Large intestine (tissue), 12 donors: ENCODE measurements at places on chromosomes 7 and 10. TPM values are rescaled to one million over a fixed set of nuclear protein-coding genes. Genes with fewer than 3 reads are reported as not detected.

DNA sequence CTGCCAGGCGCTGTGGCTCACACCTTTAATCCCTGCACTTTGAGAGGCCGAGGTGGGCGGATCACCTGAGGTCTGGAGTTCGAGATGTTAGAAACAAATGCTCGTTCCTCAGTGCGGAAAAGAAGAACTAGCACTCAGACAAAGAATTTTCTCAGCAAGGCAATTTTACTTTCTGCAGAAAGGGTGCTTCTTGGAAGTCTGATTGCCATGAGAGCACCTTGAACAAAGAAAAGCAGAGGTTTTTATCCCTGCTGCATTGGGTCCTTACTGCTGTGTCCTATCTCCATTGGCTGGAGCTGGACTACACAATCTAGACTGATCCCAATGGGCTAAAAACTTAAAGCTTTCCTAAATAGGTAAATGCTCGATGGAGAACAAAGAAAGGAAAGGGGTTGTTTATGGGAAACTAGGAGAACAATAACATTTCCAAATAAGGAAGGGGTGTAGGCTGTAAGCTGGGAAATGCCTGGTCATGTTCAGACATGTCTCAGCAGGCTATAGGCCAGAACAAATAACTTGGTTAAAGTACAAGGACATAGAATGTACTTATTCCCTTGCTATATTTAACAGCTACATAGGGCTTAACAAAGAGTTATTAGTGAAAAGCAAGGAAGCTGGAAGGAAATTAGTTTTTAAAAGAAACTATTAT, 26.1 kb upstream of the ACTR3B start:
- no peak for DNase-seq

- no peak for DNase-seq
Measured at GRCh38 chr10:45653454-45653853, 19.1 kb downstream of the ZFAND4 start.

- no peak for DNase-seq
Measured at GRCh38 chr7:127525866-127526480, 59.4 kb downstream of the GCC1 start.

GRCh38 chr10:49295297-49295696, 3.7 kb upstream of the C10orf71 start:
- no peak for DNase-seq

GRCh38 chr10:92122941-92123450, 167.9 kb downstream of the CPEB3 start:
- no peak for DNase-seq

DNA sequence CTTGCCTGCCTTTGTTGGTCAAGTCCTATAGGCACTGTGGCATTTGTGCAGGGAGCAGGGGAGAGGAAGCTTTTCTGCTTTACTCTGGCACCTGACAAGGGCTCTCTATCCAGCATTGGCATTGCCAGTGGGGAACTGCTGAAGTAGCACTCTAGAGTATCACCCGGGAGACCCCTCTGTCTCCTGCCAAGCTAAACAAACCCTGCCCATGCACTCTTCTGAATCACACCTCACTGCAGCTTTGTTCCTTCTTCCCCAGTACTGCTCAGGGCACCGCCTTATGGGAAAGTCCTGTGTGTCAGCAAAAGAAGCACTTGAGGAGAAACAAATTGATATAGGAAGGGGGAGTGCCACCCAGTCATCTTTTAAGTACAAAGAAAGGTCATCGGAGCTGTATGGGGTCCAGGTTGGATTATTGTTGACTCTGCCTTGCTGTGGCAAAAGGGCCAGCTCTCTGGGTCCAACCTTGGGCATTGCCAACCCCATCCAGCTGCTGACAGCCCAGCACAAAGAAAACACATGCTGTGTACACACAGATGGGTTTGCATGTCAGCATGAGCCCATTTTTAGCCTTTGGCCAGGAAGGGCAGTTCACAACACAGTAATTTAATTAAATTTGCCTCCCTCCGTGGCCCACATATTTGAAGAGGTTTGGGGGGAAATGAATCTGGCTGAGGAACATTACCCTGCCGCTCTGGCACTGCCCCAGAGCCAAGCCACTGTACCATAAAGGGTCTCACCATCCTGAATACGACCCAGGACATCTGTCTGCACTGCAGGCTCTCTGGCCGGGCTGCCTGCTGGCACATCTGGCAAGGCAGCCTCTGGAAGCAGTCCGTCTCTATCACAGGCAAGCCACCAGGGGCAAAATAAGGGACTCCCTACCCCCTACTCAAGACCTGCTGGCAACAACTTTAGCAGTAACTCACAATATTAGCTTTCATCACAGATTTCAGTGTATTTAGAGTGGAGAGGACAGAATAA, 13.1 kb downstream of the LRRC4 start:
- no peak for DNase-seq

DNA sequence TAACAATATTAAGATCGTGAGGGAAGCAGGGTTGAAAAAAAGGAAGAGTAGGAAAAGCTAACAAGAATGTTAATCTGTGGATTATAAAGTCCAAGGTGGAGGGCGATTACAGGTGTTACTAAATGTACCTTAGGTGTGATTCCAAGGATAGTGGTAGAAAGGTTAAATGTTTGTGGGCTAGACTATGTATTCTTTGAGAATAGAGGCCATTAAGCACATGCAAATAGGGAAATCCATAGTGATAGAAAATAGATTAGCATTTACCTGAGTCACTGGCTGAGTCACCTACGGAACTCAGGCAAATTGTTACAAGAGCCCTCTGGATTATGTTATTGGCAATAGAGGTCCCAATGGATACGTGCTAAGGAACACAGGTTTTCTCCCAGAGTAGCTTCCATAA, 9.0 kb downstream of the MGAM2 start:
- peak; percentile 72 for DNase-seq

DNA sequence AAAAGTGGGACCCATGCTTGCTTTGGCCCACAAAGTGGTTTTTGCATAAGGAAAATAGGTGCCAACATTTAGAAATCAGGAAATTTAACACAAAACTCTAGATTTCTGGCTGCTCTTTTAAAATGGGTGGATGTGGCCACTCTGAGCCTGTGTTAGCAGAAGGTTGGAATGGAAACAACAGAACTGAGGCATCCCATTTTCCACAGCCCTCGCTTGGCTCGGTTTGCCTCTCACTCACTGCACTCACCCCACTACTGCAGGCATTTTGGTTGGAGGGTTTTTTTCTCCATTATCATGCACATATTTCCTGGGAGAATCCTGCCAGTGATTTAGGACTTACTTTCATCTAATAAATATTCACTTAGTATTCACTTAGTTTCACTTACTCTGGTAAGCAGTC, 178.9 kb downstream of the BICC1 start:
- DNase-seq, result no peak

DNA sequence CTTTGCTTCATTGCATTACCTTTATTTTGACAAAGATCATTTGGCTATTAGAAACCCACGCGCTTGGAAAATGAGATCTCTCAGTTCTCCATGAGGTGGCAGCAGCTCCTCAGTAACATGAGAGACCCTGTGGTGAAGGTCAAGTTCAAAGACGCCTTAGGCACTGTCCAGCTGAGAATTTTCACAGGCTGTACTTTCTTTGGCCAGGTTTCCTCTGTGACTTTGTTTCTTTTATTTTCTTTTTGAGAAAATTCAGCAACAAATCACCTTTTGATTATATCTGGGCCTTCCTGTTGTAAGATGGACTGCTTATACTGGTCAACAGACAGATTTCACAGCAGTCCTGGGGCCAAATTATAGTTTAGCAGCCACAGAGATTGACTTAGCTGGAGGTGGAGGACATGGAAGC, 54.5 kb downstream of the RAB18 start:
- DNase-seq, result peak; percentile 23

Gene WNT8B
- polyA plus RNA-seq, result 0.09 TPM

Gene KCP
- polyA plus RNA-seq, result 1.3 TPM

DNA sequence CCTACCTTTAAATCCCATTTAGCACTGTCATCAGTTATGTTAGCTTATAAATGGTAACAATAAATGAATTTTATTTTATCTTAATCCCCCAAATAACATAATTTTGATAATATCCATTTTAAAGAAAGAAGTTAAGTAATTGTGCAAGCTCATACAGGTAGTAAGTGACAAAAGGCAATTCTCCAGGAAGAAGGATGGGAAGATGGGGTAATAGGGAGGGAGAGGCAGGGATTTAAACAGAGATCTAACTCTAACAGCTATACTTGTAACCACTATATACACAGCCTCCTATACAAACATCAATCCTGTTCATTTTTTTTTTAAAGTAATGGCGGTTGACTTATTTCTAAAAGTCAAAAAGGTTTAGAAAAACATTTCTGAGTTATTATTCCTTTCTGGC, 119.4 kb downstream of the SGMS1 start:
- DNase-seq, result no peak

GRCh38 chr10:132981173-132981555, 38.8 kb upstream of the CFAP46 start:
- DNase-seq, result no peak

GRCh38 chr7:96495751-96496216, 173.9 kb upstream of the SLC25A13 start:
- no peak for DNase-seq

GRCh38 chr10:84160663-84161362, 12.8 kb upstream of the GPR15LG start:
- no peak for DNase-seq

DNA sequence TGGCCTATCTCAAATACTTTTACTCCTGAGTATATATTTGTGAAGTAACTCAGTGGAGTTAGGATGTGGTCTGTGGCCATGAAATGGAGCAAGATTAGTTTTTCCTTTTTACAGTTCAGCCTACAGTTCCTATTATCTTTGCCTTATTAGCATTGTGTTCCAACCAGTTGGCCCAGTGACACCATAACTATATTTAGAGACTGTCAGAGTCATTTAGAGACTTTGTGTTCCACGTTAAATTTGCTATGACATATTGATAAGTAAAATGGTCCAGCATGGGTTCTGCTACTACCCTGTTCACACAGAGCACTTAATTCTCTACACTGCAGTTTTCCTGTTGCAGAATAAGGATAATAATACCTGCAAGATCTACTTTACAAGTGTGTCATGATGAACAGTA, 68.3 kb upstream of the RAB11FIP2 start:
- DNase-seq, result no peak

DNA sequence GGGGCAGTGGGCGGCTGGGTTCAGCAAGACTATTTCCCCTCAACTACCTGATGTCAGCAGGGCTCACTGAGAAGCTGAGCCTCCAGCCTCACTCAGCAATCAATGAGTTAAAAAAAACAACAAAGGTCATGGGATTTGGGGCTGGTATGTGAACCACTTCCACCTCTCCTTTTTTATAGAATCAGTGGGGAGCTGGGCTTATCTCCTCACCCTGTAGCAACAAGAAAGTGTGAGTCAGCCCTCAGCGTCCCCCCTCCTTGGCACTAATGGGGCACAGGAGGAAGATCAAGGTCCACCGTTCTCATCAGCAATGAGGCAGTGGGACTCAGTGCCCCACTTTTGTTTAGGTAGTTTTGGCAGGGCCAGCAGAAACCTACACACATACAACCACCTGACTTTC, 823.5 kb upstream of the POM121L12 start:
- no peak for DNase-seq
